CD4-positive, alpha-beta T cell treated with Interferon gamma for 1 hour (primary cell): ENCODE measurements at places on chromosomes 16 and 17.

DNA sequence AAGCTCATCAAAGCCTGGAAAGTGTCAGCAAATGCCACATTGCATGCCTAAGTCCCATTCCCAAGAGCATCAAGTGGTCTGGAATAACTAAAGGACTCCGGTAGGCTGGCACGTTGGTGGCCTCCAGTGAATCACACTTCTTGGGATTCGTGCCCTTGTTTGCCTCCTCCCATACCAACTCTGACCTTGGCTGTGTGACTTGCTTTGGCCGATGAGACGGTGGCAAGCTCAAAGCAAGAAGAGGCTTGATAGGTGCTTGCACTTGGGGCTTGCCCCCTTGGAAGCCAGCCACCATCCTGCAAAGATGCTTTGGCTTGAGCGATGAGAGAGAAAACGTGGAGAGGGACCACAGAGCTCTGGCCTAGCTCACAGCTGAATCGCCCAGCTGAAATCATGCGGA lies 313.1 kb upstream of the ZFHX3 start:
- DNase-seq: no peak

- no peak for DNase-seq
Observed at GRCh38 chr17:28720247-28720996, 637 bp downstream of the RPL23A start.

- DNase-seq: no peak
Observed at GRCh38 chr17:44785921-44786320, 27.1 kb downstream of the ADAM11 start.

DNA sequence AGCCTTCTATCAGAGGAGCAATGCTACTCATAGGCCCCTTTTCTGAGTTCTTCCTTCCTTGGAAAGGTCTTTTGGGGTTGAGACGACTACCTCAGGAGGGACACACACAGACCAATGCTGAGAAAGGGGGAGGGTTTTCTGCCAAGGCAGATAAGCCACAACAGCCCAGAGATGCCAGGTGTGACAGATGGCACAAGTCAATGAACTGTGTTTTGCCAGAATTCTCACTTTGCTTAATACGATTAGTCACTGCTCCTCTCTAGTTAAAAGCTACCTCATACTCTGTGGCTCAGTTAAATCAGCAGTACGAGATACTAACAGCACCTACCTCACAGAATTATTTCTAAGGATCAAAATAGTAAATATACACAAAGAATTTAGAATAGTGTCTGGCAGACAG lies 8.0 kb downstream of the BRD7 start:
- no peak for DNase-seq

DNA sequence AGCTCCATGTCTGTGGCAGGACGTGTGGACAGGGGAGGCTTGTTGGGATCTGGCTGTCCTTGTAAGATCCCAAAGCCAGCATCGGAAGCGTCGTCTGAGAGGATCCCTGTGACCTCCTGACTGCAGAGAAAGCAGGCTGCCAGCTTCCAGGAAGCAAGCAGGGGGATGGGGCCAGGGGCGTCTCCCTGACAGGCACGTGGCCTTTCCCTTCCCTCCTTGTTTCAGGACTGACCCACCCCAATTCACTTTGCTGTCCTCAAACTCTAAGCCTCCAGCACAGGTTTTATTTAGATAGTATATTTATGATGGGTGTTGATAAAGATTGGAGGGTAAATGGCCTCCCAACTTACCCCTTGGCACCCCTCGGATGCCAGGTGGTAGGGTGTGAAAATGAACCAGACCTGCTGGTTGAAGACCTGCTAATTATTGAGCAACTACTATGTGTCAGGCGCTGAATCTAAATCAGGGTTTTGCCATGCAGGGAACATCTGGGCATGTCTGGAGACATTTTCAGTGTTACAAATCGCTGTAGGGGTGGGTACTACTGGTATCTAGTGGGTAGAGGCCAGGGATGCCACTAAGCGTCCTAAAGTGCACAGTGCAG lies 24.5 kb downstream of the SOCS1 start:
- DNase-seq: no peak

DNA sequence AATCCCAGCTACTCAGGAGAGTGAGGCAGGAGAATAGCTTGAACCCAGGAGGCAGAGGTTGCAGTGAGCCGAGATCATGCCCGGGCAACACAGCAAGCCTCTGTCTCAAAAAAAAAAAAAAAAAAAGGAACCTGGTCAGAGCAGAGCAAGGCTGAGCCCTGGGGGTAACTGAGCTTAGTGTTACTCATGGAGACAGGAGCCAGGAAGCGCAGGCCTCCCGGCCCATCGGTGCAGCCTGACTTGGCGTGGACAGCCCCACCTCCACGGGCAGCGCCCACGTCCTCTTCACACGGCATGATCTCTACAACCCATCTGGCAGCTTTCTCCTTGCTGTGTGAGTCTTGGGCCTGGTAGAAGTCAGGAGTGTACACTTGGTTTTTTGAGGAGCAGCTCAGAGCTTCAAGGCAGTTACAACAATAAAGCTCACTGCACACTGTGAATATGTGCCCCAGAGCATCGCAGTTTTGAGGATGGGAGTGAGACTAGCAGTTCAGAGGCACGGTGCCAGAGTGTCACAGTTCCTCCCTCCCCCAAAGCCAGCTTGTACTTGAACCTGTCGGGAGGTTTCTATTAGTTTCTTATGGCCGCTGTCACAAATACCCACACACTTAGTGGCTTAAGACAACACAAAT lies 129.9 kb downstream of the RAP1GAP2 start:
- no peak for DNase-seq

DNA sequence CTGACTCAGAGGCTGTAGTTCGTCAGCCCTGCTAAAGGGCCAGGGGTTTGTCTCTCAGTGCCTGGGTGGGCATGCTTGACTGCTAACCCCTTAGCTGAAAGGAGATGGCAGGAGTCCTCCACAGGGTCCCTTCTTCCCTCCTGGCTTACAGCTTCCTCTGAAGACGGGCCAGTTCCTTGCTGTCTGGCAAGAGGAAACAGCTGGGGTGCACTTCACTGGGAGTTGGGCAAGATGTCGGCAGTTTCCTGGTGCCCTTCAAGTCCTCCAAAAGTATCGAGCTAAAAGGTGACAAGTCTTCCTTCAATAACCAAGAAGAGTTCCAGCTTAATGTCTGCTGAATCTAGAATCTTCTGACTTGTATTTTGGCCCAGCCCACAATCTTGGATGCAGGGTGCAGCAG lies 23.4 kb downstream of the NUP85 start:
- no peak for DNase-seq
